ENCODE measurements at places on chromosomes 16 and 17.
A peak's percentile ranks its signal among the peaks of the same experiment; 100 is the strongest.

GRCh38 chr17:76368545-76368944 lies 14.8 kb upstream of the PRPSAP1 start:
- no peak for DNase-seq

DNA sequence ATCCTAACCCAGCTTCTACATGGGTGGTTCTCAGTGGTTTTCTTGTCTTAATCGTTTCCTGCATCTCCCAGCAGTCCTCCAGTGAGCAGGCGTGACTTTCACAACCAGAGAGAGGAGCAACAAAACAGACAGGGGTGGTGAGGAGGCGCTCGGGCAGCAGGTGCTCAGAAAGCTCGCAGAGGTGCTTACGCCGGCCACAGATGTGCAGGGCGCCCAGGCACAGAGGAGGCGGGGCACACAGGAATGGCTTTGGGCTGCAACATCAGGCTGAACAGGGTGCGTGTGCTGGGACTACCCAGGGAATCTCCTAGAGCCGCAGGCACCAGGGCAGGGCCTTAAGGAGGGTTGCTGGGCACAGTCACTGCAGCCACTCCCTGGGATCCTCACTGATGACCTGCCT lies 32.6 kb downstream of the KLHDC4 start:
- no peak for DNase-seq

- peak; percentile 92 for DNase-seq
Measured at GRCh38 chr17:64240741-64241347, 22.2 kb downstream of the TEX2 start.

GRCh38 chr16:81686391-81687130 lies 92.5 kb upstream of the PLCG2 start:
- no peak for DNase-seq

- peak; percentile 55 for DNase-seq
Measured at GRCh38 chr17:81429821-81430551, 34.7 kb downstream of the BAHCC1 start.

DNA sequence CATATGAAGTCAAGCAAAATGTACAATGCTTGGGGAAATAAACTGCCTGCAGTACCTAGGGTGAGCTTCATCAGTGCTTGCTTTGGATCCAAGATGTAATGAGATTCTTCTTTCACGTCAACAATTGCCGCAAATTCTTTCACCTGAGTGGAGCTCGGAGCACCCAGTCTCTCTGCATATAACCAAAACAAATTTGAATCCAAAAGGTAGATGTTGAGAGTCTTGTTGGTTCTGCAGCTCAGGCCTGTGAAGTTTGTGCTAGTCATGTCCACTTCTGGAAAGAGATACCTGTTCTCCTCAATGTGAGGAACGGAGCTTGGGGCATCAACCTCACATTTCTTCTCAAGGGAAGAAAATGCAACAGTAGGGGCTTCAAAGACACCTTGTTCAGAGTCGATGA lies 23.0 kb downstream of the SNN start:
- DNase-seq = no peak

GRCh38 chr17:14429084-14429483 lies 128.2 kb downstream of the HS3ST3B1 start:
- DNase-seq = no peak
